Hematopoietic multipotent progenitor cell treated with erythropoietin and hydrocortisone succinate and interleukin-3 and kit ligand, for 17 days (in vitro differentiated cells): ENCODE measurements at places on chromosomes 16 and 17.

DNA sequence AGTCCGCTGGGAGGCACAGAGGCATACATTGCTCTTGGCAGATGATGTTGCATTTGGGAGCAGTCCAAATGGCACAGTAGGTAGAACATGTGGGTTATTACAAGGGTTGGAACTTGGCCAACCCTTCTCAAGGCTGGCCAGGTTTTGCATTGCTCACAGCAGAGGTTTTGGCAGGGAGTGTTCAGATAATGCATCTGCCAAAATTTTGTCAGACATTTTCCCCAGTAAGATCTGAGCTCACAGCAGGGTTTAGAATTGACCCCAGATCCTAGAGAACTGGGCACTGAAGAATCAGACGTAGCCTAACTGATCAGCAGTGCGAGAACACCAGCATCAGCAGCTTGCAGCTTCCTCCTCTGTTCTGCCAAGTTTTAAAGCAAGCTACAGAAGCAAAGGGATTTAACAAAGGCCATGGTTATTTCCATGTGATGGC, 468.8 kb upstream of the KIF2B start:
- no peak for DNase-seq

- DNase-seq = no peak
These were observed 105.8 kb downstream of the SDK2 start for GRCh38 chr17:73538445-73538844.

- DNase-seq = peak; percentile 79
These were observed 5.1 kb downstream of the CYB5D1 start for GRCh38 chr17:7862692-7863437.

- no peak for DNase-seq
These were observed 54.1 kb upstream of the NUDT7 start for GRCh38 chr16:77668201-77668600.

DNA sequence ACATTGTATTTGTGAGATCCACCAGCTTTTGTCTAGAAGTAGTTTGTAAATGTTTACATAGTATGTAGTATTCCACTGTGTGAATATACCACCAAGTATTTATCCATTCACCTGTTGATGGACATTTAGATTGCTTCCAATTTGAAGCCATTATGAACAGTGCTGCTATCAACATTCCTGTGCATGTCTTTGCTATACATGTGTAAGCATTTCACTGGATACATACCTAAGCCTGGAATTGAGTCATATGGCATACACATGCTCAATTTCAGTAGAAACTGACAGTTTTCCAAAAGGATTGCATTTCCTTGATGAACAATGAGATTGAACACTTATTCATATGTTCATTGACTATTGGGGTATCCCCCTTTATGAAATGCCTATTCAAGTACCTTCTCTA, 540.6 kb upstream of the SOX9 start:
- no peak for DNase-seq
